ENCODE measurements at places on chromosomes 13 and 19. TPM values are rescaled to one million over a fixed set of nuclear protein-coding genes. Genes with fewer than 3 reads are reported as not detected.

The PLIN4 gene
- 3.3 TPM for polyA plus RNA-seq

The MCEMP1 gene
- polyA plus RNA-seq: 0.27 TPM

The RNF225 gene
- 0.17 TPM for polyA plus RNA-seq

The MATK gene
- 1.0 TPM for polyA plus RNA-seq

The KMT2B gene
- polyA plus RNA-seq: 25.9 TPM

The PLIN5 gene
- 5.2 TPM for polyA plus RNA-seq

The ZNF568 gene
- 31.0 TPM for polyA plus RNA-seq

The TNFRSF19 gene
- polyA plus RNA-seq: 77.1 TPM

Measured in muscle of back (tissue), 13 donors.